ENCODE measurements at places on chromosomes 4 and X.

DNA sequence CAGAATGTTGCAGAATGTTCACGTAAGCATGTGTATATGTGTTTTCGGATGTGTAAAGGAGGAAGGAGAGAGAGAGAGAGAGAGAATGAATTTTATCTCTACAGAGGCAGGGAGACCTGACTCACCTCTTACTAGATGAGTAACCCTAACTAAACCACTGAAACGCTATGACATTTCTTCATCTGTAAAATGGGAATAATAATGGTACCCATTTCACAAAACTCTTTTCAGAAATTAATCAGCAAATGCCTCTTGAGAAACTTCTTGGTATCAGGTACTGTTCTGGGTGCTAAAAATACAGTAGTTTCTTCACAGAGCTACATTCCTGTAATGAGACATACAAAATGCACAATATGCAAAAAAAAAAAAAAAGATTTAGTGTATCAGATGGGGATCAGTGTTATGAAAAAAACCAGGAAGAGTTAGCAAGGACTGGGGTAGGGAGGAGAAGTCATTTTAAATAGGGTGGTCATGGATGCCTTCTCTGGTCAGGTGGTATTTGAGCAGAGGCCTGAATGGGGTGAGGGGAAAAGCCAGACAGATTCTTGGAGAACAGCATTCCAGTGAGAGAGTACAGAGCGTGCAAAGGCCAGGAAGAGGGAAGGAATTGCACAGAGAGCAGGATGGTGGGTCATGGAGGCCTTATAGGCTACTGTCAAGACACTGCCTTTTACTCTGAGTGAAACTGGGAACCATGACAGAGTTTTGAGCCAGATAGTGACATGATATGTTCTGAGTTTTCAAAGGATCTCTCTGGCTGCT, 84.9 kb upstream of the SPANXB1 start:
- no peak for DNase-seq

- no peak for DNase-seq
These were observed 51.7 kb upstream of the MCF2 start for GRCh38 chrX:139759637-139760036.

- no peak for DNase-seq
These were observed 2.7 kb upstream of the TMPRSS11F start for GRCh38 chr4:68132342-68132741.

- DNase-seq, result no peak
These were observed 37.2 kb upstream of the PPP2R2C start for GRCh38 chr4:6509587-6509986.

DNA sequence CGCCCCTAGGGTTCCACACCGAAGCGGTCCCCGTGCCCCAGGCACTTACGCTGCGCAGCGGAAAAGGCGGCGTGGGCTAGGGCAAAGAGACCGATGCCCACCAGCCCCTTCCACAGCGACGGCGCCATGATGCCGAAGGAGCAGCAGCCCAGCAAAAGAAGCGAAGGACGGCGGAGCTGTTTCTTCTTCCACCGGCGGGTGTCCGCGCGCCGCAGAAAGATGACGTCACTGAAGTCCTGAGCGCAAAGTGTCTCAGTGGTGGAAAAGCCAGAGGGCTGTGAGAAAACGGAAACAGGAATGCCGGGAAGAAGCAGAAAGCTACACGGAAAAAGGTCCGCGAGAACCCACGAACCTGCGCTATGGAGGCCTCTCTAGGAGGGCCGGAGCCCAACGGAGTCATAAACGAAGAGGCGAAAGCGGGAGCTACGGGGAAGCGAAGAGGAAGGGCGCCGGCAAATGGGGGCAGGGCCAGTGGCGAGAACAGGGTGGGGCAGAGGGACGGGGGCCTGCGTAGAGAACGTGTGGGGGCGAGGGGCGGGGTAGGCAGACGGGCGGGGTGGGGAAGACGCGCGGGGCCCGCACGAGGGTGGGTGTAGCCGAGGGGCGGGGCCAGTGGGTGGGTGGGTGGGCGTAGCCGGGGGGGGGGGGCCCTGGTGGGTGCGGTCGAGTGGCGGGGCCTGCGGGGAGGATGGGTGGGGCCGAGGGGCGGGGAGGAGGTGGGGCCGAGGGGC, at the start of gene MMGT1:
MMGT1 (minus strand) TSS at position 441 of the 731 bp plus-strand sequence; CDS start at position 128, 313 bp downstream.
- DNase-seq, result peak; percentile 74

GRCh38 chr4:100539706-100540105, 21.9 kb upstream of the EMCN start:
- no peak for DNase-seq

DNA sequence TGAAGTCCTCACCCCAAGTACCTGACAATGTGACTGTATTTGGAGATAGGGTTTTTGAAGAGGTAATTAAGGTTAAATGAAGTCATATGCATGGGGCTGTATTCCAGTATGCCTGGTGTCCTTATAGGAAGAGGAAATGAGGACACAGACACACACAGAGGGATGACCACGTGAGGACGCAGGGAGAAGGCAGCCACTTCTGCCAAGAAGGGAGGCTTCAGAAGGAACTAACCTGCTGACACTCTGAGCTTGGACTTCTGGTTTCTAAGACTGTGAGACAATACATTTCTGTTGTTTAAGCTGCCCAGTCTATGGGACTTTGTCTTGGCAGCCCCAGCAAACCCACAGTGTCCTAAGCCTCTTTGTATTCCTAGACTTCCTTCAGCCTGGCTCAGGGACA, 3.0 kb upstream of the SLC2A9 start:
- no peak for DNase-seq

GRCh38 chr4:26000274-26000950, 86.4 kb downstream of the SMIM20 start:
- no peak for DNase-seq

- DNase-seq, result no peak
These were observed 43.4 kb upstream of the OGT start for GRCh38 chrX:71489540-71489939.

DNA sequence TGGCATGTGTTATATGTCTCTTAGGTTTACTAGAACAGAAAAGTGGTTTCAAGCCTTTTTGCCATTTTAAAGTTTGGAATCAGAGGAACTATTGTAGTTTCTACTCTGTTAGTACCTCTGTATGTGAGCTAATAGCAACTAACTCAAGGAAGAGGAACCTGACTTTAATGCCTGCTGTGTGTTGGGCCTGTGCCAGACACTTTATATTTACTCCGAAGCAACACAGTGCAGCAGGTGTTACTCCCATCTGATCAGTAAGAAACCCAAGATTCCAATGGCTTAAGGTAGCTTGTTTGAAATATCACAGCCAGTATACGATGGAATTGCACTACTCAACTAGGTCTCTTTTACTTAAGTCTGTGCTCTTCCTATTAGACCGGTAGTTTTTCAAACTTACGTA, 79.2 kb downstream of the USP9X start:
- DNase-seq, result no peak

GRCh38 chr4:48195374-48195773, 61.3 kb upstream of the TXK start:
- DNase-seq, result no peak

- no peak for DNase-seq
These were observed 13.1 kb downstream of the SLC25A5 start for GRCh38 chrX:119481323-119481801.

DNA sequence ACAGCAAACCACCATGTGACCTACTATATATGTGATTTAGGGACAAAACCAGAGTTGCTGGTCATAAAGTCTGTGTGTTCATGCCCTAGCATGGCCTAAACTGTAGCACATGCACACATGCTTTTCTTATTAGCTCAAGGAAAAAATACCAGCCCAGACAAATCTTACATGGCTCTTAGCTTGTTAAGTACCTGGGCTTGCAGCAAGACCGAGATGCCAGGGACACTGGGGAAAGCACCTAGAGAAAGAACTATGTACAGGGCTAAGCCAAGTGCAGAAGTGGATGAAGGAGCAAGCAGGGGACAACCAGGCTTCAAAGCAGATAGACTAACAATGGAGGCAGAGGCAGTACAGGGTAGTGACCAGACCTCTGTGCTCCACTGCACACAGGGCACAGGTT, 3.4 kb upstream of the GABRE start:
- no peak for DNase-seq

GRCh38 chr4:32569861-32570260, 1849.7 kb downstream of the PCDH7 start:
- DNase-seq, result no peak

GRCh38 chr4:13546941-13547484, 2.7 kb upstream of the NKX3-2 start:
- no peak for DNase-seq

- DNase-seq, result no peak
These were observed 325.4 kb upstream of the MAGEB2 start for GRCh38 chrX:29890004-29890403.

DNA sequence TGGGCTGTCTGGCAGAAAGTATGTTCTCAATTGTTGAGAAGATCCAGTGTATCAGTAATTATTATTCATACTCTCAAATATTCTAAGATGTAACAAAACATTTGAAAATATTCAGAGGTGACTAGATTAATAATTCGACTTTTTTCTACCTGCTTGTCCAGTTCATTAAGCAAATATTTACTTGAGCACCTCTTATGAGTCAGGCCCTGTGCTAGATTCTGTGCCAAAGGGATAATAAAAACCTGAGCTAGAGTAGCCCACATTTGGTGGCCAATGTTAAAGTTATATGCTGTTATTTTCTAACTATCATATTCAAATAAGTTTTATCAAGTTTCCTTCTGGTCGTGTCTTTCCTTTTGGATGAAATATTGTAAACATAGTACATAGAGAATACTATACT, 58.5 kb downstream of the ARHGAP10 start:
- DNase-seq, result no peak

DNA sequence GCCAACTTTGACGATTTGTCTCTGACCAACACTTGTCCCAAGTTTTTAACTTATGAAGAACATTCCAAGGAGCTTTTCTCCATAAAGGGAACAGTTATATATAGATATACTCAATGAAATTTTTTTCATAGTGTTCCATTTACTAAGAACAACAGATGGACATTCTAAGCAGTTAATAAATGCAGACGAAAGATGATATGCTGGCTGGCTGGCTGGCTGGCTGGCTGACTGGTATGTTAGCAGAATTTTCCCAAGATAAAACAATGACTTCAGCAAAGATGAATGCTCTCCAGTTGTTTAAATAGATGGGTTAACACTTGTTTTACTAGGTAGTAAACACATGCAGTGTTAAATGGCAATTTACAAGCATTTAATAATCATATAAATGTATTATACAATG, 62.2 kb downstream of the SPANXN3 start:
- no peak for DNase-seq

DNA sequence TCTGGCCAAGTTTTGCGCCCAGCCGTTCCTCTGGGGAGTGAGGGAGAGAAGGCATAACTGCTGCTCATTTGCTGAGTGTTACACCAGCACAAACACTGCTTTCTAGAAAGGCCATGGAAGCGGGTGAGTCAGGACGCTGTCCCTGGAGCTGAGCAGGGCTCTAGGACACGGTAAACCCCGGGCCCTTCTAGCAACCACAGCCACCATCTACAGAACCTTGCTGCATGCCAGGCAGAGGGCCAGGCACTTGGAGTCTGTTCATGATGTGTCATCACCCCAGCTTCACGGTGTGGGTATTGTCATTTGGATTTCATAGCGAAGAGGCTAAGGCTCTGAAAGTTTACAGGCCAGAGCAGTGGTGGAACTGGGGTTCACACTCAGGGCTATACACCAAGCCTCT, 31.8 kb upstream of the C4orf50 start:
- DNase-seq, result no peak

DNA sequence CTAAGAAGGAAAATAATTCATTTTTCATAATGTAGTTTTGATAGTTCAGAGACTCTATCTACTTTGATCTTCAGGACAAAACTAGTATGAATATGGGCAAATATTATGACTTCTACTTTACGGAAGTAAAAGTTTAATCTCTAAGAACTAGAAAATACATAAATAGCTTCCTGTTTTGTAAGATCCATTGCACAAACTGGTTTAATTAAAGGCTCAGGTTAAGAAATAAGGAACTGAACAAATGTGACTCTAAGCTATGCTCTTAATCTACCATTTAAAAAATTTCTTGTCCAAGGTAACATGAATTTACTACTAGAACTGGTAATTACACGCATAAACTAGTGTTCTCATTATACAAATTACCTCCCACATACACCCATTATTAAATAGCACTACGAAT, 360.6 kb downstream of the INPP4B start:
- DNase-seq, result no peak

DNA sequence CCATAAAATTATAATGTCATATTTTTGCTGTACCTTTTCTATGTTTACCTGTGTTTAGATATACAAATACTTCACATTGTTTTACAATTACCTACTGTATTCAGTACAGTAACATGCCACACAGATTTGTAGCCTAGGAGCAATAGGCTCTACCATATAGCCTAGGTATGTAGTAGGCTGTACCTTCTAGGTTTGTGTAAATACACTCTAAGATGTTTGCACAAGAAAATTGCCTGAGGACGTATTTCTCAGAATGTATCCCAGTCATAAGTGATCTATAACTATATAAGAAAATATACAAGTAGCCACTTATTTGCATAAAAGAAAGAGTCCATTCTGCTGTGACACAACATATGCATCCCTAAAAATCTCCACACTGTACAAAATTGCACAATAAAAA, 36.3 kb upstream of the SCML1 start:
- no peak for DNase-seq

DNA sequence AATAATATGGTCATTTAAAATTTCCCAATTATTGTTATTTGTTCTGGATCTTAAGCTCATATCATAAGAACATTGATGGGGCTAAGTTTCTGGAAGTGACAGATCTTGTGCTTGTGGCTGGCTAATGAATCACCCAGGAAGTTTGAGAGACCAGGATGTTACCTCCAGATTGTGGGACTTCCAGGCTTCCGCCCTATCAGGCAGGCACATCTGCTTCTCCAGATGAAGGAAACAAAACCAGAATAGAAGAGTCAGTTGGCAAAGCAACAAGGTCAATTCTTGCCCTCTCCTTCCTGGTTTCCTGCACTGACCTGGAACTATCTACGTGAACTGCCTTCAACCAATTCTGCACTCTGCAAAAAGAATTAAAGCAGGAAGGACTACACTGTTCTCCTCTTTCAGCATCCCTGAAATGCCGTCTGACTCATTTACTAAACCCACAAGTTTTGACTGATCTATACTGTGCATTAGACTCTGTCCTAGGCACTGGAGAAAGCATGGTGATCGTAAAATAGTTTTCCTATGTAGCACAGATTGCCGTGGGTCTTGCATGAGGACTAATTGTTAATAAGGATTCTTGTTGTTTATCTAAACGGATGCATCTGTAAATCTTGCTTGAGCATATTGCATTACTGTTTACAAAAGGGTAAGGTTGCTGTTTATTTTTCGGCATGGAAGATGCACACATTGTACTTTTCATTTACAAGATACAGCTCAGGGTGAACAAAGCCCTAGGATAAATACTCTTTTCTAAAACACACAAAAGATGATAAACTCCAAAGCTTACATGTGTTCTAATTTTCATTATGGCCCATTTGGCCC, 74.6 kb downstream of the AMELX start:
- no peak for DNase-seq

DNA sequence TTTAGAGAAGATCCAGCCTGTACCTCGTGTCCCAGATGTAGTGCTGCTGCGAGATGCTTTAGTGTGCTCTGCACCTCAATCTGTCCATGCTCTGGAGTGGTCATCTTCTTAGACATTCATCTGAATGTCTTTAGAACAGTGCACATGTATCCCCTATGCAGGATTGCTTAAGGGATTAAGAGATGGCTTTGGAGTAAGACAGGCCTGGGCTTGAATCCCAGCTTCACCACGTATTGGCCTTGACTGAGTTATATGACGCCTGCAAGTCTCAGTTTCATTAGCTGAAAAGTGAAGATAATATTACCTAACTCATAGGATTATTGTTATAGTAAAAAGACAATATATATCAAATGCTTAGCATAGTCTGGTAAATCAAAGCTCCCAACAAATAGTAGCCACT, 98.3 kb downstream of the NFKB1 start:
- no peak for DNase-seq

All from T-helper 2 cell (primary cell).